ENCODE measurements at places on chromosomes 3 and 15.

- no peak for DNase-seq
Measured at GRCh38 chr3:2623436-2623835, 486.7 kb downstream of the IL5RA start.

DNA sequence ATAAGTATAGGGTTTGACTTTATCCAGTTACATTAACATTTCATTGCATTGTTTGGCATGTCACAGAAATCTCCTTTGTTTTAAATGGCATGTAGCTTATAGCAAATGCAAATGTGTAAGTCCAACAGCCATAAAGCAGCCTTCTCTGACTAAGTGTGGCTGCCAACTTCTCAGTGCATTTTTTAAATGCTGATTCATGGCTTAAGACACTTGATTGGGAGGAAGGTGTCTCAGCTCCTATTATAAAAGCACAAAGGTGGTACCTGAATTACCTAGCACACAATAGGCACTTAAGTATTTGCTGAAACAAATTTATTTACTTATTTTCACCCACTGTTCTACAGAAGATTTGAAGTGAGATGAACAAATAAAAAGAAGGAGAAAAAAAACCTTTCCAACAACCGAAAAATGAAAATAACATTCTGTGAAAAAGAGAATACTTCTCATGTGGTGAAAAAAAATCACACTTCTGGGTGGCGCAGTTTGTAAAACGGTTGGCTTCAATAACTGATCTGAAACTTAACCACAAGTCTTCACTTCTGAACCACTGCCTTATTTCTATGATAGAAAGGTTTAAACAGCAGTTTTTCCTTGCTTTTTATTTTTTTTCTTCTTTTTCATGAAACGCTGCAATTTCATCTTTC lies 105.5 kb upstream of the ICE2 start:
- no peak for DNase-seq

GRCh38 chr3:197355713-197356112 lies 57.3 kb upstream of the DLG1 start:
- no peak for DNase-seq

- no peak for DNase-seq
Measured at GRCh38 chr15:51263726-51264125, 74.7 kb downstream of the CYP19A1 start.

DNA sequence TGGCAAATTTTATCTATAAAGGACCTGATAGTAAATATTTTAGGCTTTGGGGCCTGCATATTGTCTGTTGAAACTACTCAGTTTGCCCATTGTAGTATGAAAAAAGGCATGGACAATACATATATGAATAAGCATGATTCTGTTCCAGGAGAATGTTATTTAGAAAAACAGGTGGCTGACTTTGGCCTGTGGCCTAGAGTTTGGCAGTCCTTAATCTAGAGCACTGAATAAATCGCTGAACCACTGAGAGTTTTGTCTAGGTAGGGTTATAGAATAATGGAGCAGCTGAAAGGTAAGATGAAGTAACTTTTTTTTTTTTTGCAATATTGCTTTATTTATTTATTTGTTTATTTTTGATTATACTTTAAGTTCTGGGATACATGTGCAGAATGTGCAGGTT lies 75.0 kb downstream of the LRRC49 start:
- DNase-seq = no peak

- DNase-seq = no peak
Measured at GRCh38 chr3:42742688-42743087, 30.4 kb downstream of the CCDC13 start.

DNA sequence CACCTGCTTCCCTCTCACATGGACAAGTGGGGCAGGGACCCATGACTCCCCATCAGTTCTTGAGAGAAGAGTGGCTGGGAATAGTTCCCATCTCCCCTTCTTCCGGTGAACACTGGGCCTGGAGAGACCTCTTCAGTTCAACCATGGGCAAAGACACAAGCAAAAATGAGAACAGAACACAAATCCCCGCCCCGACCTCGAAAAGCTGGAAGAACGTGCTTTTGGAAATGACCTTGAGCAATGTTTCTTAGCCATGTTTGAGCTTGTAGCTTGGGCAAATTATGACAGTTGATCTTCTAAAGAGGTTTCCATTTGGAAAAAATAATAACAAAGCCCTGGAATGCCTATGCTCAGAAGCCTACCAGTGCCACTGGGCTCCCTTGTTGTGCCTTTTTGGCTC lies 59.0 kb downstream of the FAM174B start:
- DNase-seq = no peak

GRCh38 chr3:182294256-182294655 lies 499.0 kb upstream of the ATP11B start:
- DNase-seq = no peak

GRCh38 chr3:181712226-181712552 lies 464 bp downstream of the SOX2 start:
- DNase-seq = no peak

- no peak for DNase-seq
Measured at GRCh38 chr15:69087366-69087976, 73.0 kb upstream of the GLCE start.

DNA sequence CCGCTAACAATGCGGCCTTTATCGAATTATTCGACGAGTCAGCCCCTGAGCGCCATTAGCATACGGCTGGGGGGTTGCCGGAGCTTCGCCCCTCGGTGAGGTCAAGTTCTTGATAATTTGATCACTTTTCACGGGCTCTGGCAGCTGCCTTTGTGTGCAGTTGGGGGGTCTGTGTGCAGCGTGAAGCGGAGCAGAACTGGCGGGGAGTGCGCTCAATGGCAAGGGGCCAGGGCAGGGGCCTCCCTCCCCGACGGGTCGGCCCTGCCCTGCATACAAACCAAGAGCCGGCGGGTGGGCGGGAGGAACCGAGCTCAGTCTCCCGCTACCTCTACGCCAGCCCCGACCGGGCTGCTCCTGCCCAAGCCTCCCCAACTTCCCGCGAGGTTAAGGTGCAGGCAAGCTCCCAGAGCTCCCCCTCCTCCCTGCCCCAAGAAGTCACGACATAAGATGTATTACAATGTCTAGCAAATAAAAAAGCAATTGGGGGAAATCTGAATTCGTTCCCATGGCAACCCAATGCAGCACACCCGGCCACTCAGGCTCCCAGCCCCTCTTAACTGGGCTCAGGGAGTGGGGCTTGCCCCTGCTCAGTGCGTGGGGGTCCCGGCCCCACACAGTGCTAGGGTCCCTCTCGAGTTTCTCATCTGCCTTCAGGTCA lies 34.1 kb upstream of the POLG start:
- no peak for DNase-seq

- no peak for DNase-seq
Measured at GRCh38 chr15:50828610-50829206, 63.2 kb upstream of the SPPL2A start.

DNA sequence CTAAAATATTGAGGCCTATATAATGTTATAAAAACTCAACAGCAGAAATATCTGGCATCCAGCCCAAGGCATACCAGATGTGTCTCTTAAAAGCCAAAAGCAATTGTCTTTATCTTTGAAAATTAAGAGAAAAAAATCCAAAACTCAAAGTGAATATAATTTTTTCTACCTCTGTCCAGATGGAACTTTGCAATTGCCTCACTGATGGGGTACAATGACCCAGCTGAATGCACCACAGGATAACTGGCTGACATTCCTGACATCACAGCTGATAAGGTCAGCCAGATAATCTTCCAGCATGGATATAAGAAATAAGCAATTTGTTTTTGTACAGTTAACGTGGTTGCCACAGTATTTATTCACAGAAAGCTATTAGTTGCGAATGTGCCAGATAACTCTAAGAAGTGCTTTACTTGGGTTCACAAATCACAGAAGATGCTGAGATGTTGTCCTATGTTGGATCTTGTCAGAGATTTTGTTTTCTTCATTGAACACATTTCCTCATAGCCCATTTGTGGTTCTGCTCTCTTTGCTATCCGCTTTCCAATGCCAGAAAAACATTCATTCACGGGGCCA lies 566.9 kb upstream of the CCDC54 start:
- DNase-seq = no peak
